ENCODE measurements at places on chromosomes 6 and 20.

GRCh38 chr6:150697515-150697914, 97.8 kb downstream of the PLEKHG1 start:
- no peaks in the 10 kb centered on the region for H3K27me3 ChIP-seq
- no peak overlapping the region for H3K4me3 ChIP-seq
- DNase-seq, result no peak
- no peak overlapping the region for H3K27ac ChIP-seq
- H3K36me3 ChIP-seq, result no peaks in the 10 kb centered on the region

GRCh38 chr6:114049367-114049966, 78.5 kb upstream of the HDAC2 start:
- no peaks in the 10 kb centered on the region for H3K4me1 ChIP-seq
- no peaks in the 10 kb centered on the region for H3K27me3 ChIP-seq
- no peaks in the 10 kb centered on the region for H3K36me3 ChIP-seq
- no peak for DNase-seq

DNA sequence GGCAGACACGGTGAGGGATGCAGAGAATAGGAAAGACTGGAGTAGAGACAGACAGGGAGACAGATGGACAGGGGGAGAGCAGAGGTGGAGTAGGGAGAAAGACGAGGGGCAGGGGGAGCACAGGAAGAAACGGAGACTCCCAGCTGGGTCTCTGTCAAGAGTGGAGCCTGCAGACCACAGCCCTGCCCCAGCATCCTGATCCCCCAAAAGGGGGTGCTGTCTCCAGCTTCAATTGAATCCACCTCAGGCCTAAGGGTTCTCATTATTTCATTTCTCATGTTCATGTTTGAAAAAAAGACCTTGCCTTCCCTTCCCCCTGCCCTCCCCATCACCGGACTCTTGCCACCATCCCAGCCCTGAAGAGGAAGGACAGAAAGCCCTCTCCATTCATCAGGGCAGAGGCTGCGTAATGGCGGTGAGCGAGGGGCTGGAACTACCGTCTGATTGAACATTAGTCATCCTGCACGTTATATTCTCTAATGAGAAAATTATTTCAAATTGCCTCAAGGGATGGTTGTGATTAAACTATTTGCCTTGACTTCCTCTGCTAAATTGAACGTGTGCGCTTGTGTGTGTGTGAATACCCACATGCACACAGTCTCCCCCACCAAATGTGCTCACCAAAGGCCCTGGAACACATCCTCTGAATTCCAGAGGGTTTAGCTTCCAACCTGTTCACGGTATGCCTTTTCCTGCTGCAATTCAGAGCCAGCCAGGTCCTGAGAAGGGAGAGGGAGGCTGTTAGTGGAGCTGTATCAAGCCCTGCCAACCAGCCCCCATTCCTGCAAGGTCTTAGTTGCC, 98.3 kb downstream of the CDC5L start:
- H3K4me3 ChIP-seq, result no peak overlapping the region
- H3K36me3 ChIP-seq, result no peaks in the 10 kb centered on the region
- H3K27me3 ChIP-seq, result peaks cover 14% of the 10 kb centered on the region

- H3K27ac ChIP-seq, result peak overlapping the region; percentile 59
- DNase-seq, result no peak
- peaks cover 12% of the 10 kb centered on the region for H3K36me3 ChIP-seq
- H3K4me1 ChIP-seq, result peaks cover 30% of the 10 kb centered on the region
- H3K27me3 ChIP-seq, result no peaks in the 10 kb centered on the region
Observed at GRCh38 chr20:47311967-47312681, 44.4 kb downstream of the ZMYND8 start.

GRCh38 chr6:100719883-100720682, 161.0 kb downstream of the ASCC3 start:
- peaks cover 3% of the 10 kb centered on the region for H3K36me3 ChIP-seq
- no peaks in the 10 kb centered on the region for H3K27me3 ChIP-seq
- no peak for DNase-seq
- no peak overlapping the region for H3K27ac ChIP-seq
- peaks cover 4% of the 10 kb centered on the region for H3K4me1 ChIP-seq
- H3K4me3 ChIP-seq, result no peak overlapping the region

DNA sequence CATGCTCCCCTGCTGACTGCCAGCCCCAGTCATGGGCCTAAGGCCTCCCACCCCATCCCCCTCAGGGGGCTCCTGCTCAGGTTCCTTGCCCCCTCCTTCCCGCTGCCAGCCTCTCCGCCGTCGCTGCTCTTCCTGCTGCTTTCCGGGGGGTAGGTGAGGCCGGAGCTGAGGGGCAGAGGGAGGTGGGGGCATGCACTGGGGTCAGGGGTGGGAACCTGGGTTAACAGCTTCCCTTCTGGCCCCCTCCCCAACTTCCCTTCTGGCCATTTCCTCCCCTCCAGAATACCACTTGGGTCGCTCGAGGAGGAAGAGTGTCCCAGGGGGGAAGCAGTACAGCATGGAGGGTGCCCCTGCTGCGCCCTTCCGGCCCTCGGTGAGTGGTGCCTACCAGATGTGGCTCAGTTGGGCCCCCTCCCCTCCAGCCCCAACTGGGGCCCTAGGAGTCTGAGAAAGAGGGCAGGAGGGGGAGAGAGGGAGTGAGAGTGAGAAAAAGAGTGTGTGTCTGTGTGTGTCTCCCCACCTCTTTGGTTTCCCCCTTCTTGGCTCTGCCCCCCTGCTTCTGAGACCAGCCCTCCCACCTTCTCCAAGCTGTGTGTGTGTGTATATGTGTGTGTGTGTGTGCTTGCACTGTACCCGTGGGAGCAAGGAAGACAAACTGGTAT, 12.1 kb downstream of the SYNGAP1 start:
- DNase-seq, result no peak
- H3K27ac ChIP-seq, result no peak overlapping the region
- peaks cover 53% of the 10 kb centered on the region for H3K4me1 ChIP-seq
- H3K4me3 ChIP-seq, result peak overlapping the region; percentile 41

GRCh38 chr20:4729265-4729664, 7.6 kb downstream of the PRND start:
- H3K4me3 ChIP-seq, result no peak overlapping the region
- no peaks in the 10 kb centered on the region for H3K36me3 ChIP-seq
- peaks cover 29% of the 10 kb centered on the region for H3K27me3 ChIP-seq
- H3K4me1 ChIP-seq, result no peaks in the 10 kb centered on the region
- H3K27ac ChIP-seq, result no peak overlapping the region
- no peak for DNase-seq

GRCh38 chr6:24719125-24719971, at the start of gene C6orf62:
C6orf62 (minus strand) TSS chr6:24719154; CDS start chr6:24718668, 486 bp downstream.
- H3K27me3 ChIP-seq, result no peaks in the 10 kb centered on the region
- peaks cover 27% of the 10 kb centered on the region for H3K36me3 ChIP-seq
- peak within 1 kb of the TSS; percentile 100 for H3K27ac ChIP-seq
- H3K4me1 ChIP-seq, result peaks cover 32% of the 10 kb centered on the region

DNA sequence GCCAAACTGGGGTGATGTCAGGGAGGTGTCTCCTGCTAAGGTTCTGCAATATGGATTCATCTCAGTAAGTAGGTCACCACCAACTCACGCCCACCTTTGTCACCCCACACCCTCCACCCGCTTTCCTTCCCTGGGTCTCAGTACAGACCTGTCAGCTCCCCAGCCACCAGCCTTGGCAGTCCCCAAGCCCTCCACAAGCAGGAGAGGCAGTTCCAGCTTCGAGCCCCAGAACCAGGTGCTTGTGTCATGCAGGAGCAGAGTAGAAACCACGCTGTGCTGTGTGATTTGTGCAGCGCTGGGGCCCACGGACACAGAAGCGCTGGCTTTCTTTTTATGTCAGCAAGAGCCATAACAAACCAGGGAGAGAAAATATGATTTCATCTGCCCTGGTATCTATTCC, 89.0 kb upstream of the CDH4 start:
- DNase-seq, result no peak
- no peaks in the 10 kb centered on the region for H3K36me3 ChIP-seq
- no peaks in the 10 kb centered on the region for H3K4me1 ChIP-seq
- H3K27ac ChIP-seq, result no peak overlapping the region
- H3K4me3 ChIP-seq, result no peak overlapping the region

GRCh38 chr6:109456111-109456583, 575 bp upstream of the MICAL1 start:
- peak overlapping the region; percentile 29 for H3K27ac ChIP-seq
- H3K4me1 ChIP-seq, result peaks cover 20% of the 10 kb centered on the region
- peaks cover 7% of the 10 kb centered on the region for H3K36me3 ChIP-seq
- H3K27me3 ChIP-seq, result peaks cover 5% of the 10 kb centered on the region
- H3K4me3 ChIP-seq, result peak overlapping the region; percentile 95
- DNase-seq, result no peak

DNA sequence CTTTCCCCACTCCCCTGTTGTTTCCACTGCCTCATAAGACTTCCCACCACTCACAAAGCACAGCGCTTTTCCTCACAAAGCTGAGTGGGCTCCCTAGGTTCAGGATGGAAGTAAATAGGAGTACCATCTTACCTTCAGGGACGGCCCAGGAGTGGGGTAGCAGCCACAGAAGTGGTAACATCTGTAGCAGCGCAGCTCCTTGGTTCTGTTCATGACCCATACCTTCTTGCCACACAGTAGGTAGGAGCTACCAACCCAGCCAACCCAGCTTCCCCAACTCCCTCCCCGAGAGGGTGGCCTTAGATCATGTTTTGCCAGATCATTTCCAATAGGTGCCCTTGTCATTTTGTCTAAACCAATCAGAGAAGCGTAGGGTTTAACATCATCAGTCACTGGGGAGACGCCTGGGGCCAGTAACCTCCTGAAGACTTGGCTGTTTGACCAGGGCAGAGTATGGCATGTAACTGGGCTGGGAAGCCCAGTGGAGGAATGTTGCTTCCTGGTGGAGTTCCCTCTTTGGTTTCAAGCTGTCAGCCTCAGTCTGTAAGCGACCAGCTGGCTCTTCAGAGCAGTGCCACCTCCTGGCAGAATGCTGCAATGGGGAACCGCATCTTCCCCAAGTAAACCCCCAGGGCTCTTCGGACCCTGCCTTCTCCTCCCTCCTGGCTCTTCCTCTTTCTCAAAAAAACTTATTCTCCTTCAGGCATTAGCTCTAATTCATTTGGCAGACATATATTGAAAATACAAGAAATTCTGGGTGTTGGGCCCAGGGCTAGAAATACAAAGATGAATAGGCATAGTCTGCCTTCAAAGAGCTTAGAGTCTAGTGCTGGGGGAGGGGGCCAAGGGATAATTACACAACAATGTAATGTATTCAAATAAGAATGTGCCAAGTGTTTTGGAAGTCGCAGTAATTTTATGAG, at the start of gene HLA-DMA:
Gene HLA-DMA, minus strand, starts transcription at position 281 of the 923 bp plus-strand sequence. Its CDS starts 61 bp downstream, at position 220.
- no peaks in the 10 kb centered on the region for H3K36me3 ChIP-seq
- H3K27ac ChIP-seq, result peak within 1 kb of the TSS; percentile 31
- H3K4me1 ChIP-seq, result no peaks in the 10 kb centered on the region
- peaks cover 30% of the 10 kb centered on the region for H3K27me3 ChIP-seq
- no peak within 1 kb of the TSS for H3K4me3 ChIP-seq

GRCh38 chr6:123201869-123202372, 205.9 kb downstream of the CLVS2 start:
- no peaks in the 10 kb centered on the region for H3K27me3 ChIP-seq
- H3K36me3 ChIP-seq, result no peaks in the 10 kb centered on the region
- H3K4me3 ChIP-seq, result no peak overlapping the region
- peaks cover 4% of the 10 kb centered on the region for H3K4me1 ChIP-seq

GRCh38 chr20:62874964-62875344, 13.3 kb upstream of the TCFL5 start:
- DNase-seq, result no peak
- peaks cover 3% of the 10 kb centered on the region for H3K4me1 ChIP-seq
- H3K27ac ChIP-seq, result peak overlapping the region; percentile 47
- H3K4me3 ChIP-seq, result no peak overlapping the region
- peaks cover 1% of the 10 kb centered on the region for H3K36me3 ChIP-seq
- peaks cover 3% of the 10 kb centered on the region for H3K27me3 ChIP-seq

DNA sequence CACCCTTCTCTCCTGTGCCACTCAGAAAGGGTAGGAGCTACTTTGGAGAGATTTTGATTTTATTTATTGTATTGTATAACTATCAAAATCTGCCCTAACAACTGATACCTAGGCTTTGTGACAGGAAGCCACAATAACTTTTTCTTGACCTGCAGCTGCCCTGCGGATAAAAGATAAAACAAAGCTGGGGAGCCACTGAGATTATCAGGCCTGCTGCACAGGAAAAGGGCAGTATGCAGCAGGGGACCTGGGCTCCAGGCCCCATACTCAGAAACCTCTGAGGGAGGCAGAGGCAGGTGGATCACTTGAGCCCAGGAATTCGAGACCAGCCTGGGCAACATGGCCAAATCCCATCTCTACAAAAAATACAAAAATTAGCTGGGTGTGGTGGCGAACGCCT, 980 bp upstream of the SNX21 start:
- peak overlapping the region; percentile 68 for H3K4me3 ChIP-seq
- peaks cover 2% of the 10 kb centered on the region for H3K36me3 ChIP-seq
- H3K27ac ChIP-seq, result peak overlapping the region; percentile 86
- peaks cover 3% of the 10 kb centered on the region for H3K27me3 ChIP-seq
- DNase-seq, result no peak

DNA sequence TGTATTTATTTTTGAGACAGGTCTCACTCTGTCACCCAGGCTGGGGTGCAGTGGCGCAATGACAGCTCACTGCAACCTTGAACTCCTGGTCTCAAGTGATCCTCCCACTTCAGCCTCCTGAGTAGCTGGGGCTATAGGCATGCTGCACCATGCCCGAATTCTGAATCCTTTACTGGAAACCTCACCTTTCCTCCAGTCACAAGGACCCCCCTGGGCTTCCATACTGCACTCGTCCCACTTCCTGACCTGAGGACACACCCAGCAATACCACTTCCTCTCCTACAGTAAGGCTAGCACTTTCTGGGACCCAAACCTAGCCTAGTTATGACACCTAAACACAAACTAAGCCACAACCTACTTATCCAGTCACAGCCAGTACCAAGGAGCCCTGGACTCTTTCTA, 68.2 kb downstream of the FAM217A start:
- H3K4me1 ChIP-seq, result peaks cover 13% of the 10 kb centered on the region
- DNase-seq, result no peak
- H3K27ac ChIP-seq, result no peak overlapping the region
- H3K27me3 ChIP-seq, result no peaks in the 10 kb centered on the region
- H3K36me3 ChIP-seq, result peaks cover 29% of the 10 kb centered on the region
- H3K4me3 ChIP-seq, result no peak overlapping the region

GRCh38 chr6:27687154-27688013, 214.5 kb upstream of the ZNF184 start:
- no peaks in the 10 kb centered on the region for H3K36me3 ChIP-seq
- no peaks in the 10 kb centered on the region for H3K4me1 ChIP-seq
- peak; percentile 64 for DNase-seq
- peak overlapping the region; percentile 88 for H3K4me3 ChIP-seq

- no peaks in the 10 kb centered on the region for H3K27me3 ChIP-seq
- DNase-seq, result no peak
- peaks cover 8% of the 10 kb centered on the region for H3K4me1 ChIP-seq
- H3K4me3 ChIP-seq, result no peak overlapping the region
Observed at GRCh38 chr6:124438546-124439065, 523.6 kb upstream of the RNF217 start.

- peaks cover 14% of the 10 kb centered on the region for H3K27me3 ChIP-seq
- DNase-seq, result no peak
- no peak overlapping the region for H3K4me3 ChIP-seq
- H3K4me1 ChIP-seq, result peaks cover 7% of the 10 kb centered on the region
- H3K36me3 ChIP-seq, result no peaks in the 10 kb centered on the region
Observed at GRCh38 chr6:35948725-35949124, 27.8 kb upstream of the SRPK1 start.

GRCh38 chr6:118630067-118630466, 21.3 kb downstream of the CEP85L start:
- no peak overlapping the region for H3K27ac ChIP-seq
- DNase-seq, result no peak
- H3K4me3 ChIP-seq, result no peak overlapping the region

- no peak overlapping the region for H3K27ac ChIP-seq
- peaks cover 2% of the 10 kb centered on the region for H3K4me1 ChIP-seq
- H3K4me3 ChIP-seq, result no peak overlapping the region
- no peak for DNase-seq
Observed at GRCh38 chr6:139828751-139829519, 454.5 kb upstream of the CITED2 start.

- H3K27ac ChIP-seq, result no peak overlapping the region
- peaks cover 4% of the 10 kb centered on the region for H3K36me3 ChIP-seq
- no peaks in the 10 kb centered on the region for H3K27me3 ChIP-seq
- no peak for DNase-seq
- no peak overlapping the region for H3K4me3 ChIP-seq
Observed at GRCh38 chr6:17863901-17864754, 123.3 kb downstream of the KIF13A start.
